Kidney tubule cell (primary cell): ENCODE measurements at places on chromosomes 2 and 18.

DNA sequence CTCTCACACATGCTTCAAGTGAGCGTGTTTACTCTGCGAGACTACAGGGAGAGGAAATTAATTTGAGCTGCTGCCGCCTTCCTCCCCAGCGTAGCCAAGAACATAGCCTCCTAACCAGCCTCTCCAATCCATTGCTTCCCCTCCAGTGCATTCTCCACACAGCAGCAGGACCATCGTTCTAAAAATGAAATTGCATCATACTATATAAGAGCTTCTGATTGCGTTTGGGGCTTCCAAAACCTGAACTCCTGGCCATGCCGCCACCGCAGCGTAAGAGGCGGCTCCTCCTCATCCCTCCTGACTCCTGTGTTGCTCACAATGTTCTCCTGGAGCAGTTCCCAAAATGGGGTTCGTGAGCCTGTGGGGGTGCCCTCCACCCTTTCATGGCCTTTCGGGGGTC lies 142.1 kb downstream of the MYT1L start:
- no peak for DNase-seq

DNA sequence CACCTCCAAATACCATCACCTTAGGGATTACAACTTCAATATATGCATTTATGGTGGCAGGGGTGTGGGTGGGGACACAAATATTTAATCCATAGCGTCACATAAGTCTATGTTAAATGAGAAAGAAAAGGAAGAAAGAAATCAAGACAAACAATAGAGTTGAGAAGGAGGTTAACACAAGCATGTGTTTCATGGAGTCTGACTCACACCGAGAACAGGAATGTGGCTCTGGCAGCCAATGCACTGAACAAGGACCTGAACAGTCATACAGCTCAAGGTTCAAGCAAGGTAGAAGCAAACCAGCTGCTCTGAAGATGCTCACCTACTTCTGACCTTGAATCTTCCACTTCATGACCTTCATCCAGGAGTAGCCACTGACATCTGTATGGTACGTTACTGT lies 36.2 kb upstream of the LPIN1 start:
- peak; percentile 84 for DNase-seq

DNA sequence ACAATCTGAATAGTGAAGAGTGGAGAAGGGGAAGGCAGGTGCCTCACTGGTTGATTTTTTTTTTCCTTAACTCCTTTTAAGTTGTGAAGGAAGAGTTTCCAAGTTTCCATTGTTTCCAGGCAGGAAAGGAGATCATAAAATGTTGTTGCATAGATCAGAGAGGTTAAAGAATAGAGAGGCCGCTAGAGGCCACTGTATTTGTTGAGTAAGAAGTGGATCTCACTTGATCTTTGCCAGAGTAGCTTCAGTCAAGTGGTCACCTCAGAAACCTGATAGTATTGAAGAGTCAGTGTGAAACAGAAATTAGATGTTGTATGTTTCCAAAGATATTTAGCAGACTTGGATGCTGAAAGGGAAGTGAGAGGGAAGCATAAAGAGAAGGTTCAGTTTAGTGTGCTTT lies 17.6 kb downstream of the CTNNA2 start:
- DNase-seq, result peak; percentile 27

- no peak for DNase-seq
These were observed 114.2 kb downstream of the ZNF532 start for GRCh38 chr18:58978916-58979315.

- DNase-seq, result no peak
These were observed 14.9 kb upstream of the GNAL start for GRCh38 chr18:11674119-11674518.

DNA sequence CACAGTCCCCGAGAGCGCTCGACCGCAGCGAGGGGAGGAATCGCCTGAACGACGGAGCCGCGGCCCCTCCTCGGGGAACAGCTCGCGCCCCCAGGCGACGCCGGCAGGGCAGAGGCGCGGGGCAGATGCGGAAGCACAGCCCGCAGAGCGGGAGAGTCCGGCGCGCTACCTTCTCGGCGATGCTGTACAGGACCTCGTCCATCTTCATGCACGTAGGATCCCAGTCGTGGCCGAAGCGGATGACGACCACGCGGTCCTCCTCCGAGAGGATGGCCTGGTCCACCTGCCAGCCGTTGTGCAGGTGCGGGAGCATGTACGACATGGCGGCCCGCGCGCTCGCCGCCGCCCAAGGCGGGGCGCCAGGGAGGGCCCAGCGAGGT lies 302 bp downstream of the TXNL4A start:
- DNase-seq, result peak; percentile 50

GRCh38 chr2:62505750-62506420 lies at the start of gene TMEM17:
TSS of gene TMEM17 (minus strand) at chr2:62506195. CDS start at chr2:62506129, 66 bp downstream.
- peak; percentile 89 for DNase-seq

DNA sequence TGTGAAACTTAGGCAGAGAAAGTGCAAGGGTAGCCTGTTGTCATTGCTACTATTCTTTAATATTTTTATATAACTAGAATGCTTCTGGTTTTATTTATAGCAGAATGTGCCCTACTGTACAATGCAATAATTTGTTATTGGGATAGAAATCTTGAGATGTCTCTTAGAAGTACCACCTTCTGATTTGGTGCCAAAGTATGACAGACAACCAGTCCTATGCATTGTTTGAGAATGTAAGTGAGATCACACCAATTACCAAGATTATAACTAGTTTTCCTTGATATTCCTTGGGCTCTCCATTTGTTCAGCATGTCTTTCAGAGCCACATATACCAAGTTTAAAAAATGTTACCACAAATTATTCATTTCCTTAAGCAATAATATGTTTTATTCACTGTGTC lies 399.7 kb downstream of the CPS1 start:
- DNase-seq, result no peak

GRCh38 chr18:56316727-56317126 lies 321.7 kb downstream of the TXNL1 start:
- DNase-seq, result no peak

DNA sequence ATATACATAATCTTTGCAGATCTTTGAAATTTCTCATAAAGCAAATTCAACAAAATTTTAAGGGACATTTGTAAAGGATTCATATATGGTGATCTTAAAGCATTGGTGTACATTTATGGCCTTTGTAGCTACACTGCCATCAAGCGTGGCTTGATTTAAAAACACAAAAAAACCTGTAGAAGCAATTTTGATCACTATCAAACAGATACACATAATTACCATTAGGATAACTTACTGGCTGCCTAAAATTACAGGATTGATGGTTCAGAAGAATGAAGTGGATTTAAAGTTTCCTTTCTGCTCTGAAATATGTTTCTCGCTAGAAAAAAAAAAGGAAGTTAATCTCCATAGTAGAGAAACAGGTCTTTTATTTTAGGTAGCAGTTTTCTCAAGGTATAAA lies 31.4 kb downstream of the MAPRE2 start:
- DNase-seq, result no peak

- DNase-seq, result peak; percentile 79
These were observed 472 bp downstream of the CNOT11 start for GRCh38 chr2:101253013-101253702.

DNA sequence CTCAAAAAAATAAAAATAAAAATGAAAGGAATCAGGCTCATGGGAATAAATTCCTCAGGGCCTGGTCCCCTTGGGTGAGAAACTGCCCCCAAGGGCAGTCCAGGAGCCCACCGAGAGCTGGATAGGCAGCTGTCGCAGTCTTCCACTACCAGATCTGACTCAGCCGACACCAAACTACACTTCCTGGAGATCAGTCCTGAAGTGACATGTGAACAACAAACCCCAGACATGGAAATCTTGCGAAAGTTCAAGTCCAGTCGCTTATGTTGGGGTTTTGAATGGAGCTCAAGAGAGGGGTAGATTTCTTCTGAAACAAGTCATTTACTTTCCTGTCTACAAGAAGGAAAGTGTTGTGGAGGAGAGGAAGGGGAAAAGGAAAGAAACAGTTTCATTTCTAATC lies 12.9 kb downstream of the ADCY3 start:
- peak; percentile 12 for DNase-seq

- DNase-seq, result peak; percentile 51
These were observed 30.9 kb upstream of the GIGYF2 start for GRCh38 chr2:232666051-232666805.

GRCh38 chr2:236616031-236616430 lies 46.4 kb downstream of the ACKR3 start:
- DNase-seq, result peak; percentile 67

DNA sequence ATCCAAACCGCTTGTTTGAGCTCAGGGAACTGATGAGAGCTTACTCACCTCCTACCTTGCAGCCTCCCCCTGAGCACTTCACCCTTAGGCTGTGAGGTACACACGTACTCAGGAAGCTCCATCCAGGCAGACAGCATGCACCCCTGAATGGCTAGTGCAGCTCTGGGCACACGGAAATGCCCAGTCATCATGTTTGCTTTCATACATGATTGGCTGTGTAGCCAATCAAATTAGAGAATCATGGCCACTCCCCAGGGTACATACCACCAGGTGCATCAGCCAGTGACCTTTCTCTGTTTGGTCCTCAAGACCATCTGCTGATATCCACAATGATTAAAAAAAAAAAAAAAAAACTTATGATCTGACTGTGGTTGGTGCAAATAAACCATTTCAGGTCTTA lies 42.1 kb downstream of the RNF152 start:
- DNase-seq, result peak; percentile 19

GRCh38 chr2:20666005-20666303 lies 990 bp upstream of the GDF7 start:
- no peak for DNase-seq

DNA sequence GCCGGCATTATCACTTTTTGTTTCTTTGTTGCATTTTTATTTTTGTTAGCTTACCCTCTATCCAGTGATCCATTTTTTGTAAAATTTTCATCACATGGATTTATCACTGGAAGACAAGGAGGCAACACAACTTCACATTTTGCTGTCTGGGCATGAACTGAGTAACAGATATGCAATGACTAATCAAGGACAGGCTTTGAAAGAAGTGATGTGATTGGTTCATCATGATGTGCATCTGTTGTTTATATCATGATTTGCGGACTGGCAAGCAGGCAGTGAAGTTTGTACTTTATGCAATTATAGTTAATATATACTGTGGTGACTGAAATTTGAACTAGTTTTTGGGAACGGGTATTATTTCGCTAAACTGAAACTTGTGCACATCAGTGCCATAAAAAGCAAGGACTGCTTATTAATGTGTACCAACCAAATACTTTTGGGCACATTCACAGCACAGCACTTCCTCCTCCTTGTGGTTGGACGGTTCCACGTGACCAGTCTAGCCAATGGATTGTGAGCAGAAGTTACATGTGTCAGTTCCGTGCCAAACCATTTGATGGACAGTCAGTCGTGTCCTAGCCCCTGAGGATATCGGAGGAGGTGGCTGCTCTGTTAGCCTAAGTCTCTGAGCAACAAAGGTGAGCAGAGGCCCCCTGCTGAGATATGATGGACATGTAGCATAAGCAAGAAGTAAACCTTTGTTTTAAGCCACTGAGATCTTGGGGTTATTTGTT lies 201.4 kb upstream of the SIX2 start:
- peak; percentile 90 for DNase-seq

DNA sequence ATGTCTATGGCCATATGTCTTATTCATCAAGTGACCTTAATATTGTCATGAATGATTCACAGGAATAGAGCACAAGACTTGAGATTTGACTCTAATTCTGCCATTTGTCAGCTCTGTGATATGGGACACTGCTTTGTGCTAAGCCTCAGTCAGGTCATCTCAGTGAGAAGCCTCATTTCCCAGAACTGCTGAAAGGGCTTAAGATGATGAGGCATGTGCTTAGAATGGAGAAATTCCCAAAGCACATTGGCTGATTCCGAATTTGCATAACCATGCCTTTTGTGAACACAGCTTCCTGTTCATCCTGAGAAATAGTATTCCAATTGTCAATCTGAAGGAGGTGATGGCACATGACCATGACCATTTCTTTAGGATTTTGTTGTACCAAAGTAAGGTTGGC lies 218.1 kb downstream of the ALK start:
- DNase-seq, result peak; percentile 67

DNA sequence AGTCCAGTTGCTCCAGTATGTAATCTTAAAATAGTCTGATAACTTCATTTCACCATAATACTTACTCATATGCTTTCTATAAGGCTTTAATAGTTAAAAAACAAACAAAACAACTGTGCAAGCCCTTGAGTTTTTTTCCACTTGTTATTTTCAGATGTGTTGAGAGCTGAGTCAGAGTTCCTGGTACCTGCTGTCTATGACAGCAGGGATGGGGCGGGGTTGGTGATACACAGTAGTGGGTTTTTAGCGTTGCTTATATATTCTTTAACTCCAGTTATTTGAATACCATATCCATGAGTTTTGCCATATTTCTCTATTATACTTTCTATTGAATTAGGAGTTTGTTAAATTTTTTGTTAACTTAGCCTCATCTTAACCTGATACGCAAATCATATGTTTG lies 5.0 kb downstream of the NAPG start:
- no peak for DNase-seq

- no peak for DNase-seq
These were observed 43.1 kb downstream of the BOD1L2 start for GRCh38 chr18:57190026-57190425.

DNA sequence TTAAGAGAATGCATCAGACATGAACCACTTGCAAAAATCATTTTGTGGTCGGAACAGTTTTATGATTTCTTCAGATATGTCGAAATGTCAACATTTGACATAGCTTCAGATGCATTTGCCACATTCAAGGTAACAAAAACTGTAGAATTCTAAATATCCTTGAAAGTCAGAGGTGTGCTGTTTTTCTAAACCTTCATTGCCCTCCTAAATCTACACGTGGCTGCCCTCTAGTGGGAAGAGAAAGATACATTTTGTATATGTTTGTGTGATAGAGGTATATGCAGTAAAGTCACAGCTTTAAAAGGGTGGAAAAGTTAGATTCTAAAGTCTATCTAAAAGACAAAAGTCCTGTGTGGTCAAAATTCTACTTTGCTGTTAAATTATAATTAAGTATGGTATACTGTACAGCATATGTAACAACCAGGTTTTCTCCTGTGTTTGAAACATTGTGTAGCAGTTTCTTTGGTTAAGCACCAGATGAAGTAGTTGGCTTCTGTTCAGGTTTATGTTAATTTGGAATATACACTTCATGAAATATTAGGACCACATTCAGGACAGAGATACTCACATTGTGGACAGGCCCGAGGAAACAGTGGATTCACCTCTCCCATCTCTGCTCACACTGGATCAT lies 65.9 kb upstream of the ITM2C start:
- peak; percentile 66 for DNase-seq

GRCh38 chr2:225122007-225122406 lies 79.7 kb upstream of the DOCK10 start:
- no peak for DNase-seq

DNA sequence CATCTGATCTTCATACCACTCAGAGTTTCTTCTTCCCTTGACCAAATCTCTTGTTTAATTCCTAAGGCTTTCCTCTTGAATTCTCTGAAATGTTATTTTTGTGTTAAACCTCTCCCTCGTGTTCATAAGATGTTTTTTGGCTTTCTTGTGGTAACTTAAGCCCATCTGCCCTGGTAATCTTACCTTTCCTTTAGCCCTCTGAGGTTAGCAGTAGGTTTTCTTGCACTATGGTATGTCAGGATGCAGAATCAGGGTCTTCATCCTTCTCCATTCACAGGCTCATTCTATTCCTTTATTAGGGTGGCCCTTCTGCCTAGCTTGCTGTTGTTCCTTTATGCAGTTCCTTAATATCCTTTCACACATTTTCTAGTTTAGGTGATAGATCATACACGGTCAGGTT lies 24.1 kb downstream of the GIGYF2 start:
- no peak for DNase-seq

GRCh38 chr18:56873441-56874140 lies 222.4 kb downstream of the WDR7 start:
- DNase-seq, result no peak

GRCh38 chr2:83650898-83651297 lies 808.2 kb downstream of the SUCLG1 start:
- no peak for DNase-seq

- DNase-seq, result no peak
These were observed 35.2 kb downstream of the SRBD1 start for GRCh38 chr2:45575881-45576280.
